ENCODE measurements at places on chromosomes 5 and 9. TPM values are rescaled to one million over a fixed set of nuclear protein-coding genes. Genes with fewer than 3 reads are reported as not detected.

Gene LTC4S
- total RNA-seq: 2.9 TPM

Gene SPRY4
- 4.6 TPM for total RNA-seq

Gene TLX3
- total RNA-seq: not detected

Gene RETREG1
- total RNA-seq: 0.81 TPM

DNA sequence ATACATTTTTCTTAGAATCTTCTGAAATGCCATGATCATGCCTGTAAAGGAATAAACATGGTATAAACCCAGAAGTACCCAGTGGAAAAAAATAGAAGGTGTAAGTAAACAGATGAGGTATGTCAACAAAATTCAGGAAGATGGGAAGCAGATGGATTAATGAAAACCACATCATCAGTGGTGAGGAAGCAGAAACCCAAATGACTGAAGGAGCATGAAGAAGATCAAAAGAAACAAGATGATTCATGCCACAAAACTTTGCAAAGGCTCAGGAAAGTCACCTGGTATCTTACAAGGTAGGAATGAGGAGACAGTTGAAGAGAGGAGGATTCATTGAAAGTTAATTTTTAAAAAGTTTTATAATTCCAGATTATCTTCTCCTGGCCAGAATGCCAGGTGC, 132.8 kb upstream of the PAPPA start:
- H3K4me3 ChIP-seq: no peak overlapping the region
- no peak for DNase-seq
- H3K27me3 ChIP-seq: no peaks in the 10 kb centered on the region

- peaks cover 11% of the 10 kb centered on the region for H3K36me3 ChIP-seq
- peaks cover 63% of the 10 kb centered on the region for H3K4me1 ChIP-seq
Measured at GRCh38 chr9:5447337-5447736, 3.0 kb upstream of the CD274 start.

Gene FCHO2
- 7.1 TPM for total RNA-seq

GRCh38 chr5:155943516-155944407, 383.2 kb upstream of the SGCD start:
- no peaks in the 10 kb centered on the region for H3K36me3 ChIP-seq
- H3K4me3 ChIP-seq: no peak overlapping the region
- H3K27me3 ChIP-seq: peaks cover 28% of the 10 kb centered on the region
- no peak for DNase-seq
- H3K4me1 ChIP-seq: peaks cover 7% of the 10 kb centered on the region

GRCh38 chr9:118318770-118319431, 614.7 kb downstream of the TLR4 start:
- no peak overlapping the region for H3K27ac ChIP-seq
- H3K36me3 ChIP-seq: no peaks in the 10 kb centered on the region
- no peaks in the 10 kb centered on the region for H3K27me3 ChIP-seq

GRCh38 chr9:73118286-73118685, 33.4 kb upstream of the ANXA1 start:
- no peak for DNase-seq
- H3K27ac ChIP-seq: peak overlapping the region; percentile 24
- H3K27me3 ChIP-seq: peaks cover 7% of the 10 kb centered on the region

Gene CD14
- 1.00 TPM for total RNA-seq

Gene MTAP
- total RNA-seq: 61.3 TPM

GRCh38 chr9:124273427-124274160, 15.8 kb downstream of the NEK6 start:
- H3K27me3 ChIP-seq: no peaks in the 10 kb centered on the region
- no peak for DNase-seq
- no peaks in the 10 kb centered on the region for H3K36me3 ChIP-seq
- H3K27ac ChIP-seq: no peak overlapping the region
- no peak overlapping the region for H3K4me3 ChIP-seq

DNA sequence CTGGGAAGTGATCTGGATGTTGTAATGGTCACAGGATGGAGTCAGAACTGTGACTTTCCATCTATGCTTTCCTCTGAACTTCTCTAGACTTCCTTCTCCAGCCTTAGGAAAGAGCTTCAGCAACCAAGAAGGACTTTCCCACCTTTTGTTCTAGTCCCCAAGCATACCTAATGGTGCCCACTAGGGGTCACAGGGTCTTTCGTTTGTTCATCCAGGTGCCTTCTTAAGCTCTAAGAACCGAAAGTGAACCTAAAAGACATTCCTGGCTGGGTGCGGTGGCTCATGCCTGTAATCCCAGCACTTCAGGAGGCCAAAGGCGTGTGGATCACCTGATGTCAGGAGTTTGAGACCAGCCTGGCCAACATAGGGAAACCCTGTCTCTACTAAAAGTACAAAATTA, 1.8 kb upstream of the WNT8A start:
- peaks cover 6% of the 10 kb centered on the region for H3K27me3 ChIP-seq
- H3K4me3 ChIP-seq: no peak overlapping the region
- H3K4me1 ChIP-seq: no peaks in the 10 kb centered on the region
- no peaks in the 10 kb centered on the region for H3K36me3 ChIP-seq
- H3K27ac ChIP-seq: no peak overlapping the region

GRCh38 chr5:159928122-159928909, 12.0 kb downstream of the ADRA1B start:
- H3K4me1 ChIP-seq: peaks cover 4% of the 10 kb centered on the region
- H3K4me3 ChIP-seq: no peak overlapping the region
- H3K27me3 ChIP-seq: peaks cover 39% of the 10 kb centered on the region
- no peak overlapping the region for H3K27ac ChIP-seq

Measured in natural killer cell treated with Interleukin-12 subunit alpha and Interleukin-12 subunit beta and Interleukin-15 and Interleukin-18, amount 100 ng/mL, for 72 hours (primary cell).